ENCODE measurements at places on chromosomes 16 and 17.

- DNase-seq, result no peak
Measured at GRCh38 chr17:70622368-70623260, 453.3 kb downstream of the KCNJ2 start.

GRCh38 chr17:59695945-59696681, 11.1 kb downstream of the PTRH2 start:
- DNase-seq, result no peak

DNA sequence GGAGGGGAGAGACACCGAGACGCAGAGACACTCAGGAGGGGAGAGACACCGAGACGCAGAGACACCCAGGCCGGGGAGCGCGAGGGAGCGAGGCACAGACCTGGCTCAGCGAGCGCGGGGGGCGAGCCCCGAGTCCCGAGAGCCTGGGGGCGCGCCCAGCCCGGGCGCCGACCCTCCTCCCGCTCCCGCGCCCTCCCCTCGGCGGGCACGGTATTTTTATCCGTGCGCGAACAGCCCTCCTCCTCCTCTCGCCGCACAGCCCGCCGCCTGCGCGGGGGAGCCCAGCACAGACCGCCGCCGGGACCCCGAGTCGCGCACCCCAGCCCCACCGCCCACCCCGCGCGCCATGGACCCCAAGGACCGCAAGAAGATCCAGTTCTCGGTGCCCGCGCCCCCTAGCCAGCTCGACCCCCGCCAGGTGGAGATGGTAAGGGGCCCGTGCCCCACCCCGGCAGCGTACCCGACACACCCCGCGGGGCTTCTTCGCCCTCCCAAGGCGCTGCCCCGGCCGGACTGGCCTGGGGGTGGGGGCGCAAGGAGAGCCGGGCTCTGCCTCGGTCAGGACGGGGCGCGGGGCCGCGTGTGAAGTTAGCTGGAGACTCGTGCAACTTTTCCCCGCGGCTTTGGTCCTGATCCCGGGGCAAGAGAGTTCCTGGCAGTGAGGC, 427 bp downstream of the PPP1R1B start:
- no peak for DNase-seq

DNA sequence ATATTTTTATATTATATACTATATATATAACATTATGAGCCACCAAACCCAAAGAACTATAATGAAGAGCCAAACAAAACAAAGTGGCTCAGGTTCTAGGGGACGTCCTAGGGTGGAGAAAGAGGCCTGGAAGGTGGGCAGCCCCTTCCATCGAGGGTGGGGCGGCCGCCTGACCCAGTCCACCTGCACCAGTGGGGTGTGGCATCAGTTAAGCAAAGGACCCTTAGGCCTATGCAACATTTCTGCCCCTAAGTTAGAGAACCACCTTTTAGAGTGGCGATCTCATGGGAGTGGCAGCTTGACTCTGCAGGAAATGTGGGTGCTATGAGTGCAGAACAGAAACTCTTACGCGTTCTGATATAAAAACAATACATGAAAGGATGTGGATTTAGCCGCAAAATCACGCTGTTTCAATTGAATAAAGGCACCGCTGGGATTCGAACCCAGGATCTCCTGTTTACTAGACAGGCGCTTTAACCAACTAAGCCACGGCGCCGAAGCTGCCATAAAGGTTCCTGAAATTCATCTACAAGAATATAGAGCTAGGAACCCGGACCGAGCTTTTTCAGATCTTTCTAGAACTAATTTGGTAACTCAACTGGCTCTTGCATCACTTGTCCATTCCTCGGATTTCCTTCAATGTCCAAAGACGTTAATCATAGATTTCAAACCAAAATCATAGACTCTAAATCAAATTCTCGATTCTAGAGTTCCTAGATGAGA, 15.6 kb upstream of the AURKB start:
- DNase-seq, result no peak

DNA sequence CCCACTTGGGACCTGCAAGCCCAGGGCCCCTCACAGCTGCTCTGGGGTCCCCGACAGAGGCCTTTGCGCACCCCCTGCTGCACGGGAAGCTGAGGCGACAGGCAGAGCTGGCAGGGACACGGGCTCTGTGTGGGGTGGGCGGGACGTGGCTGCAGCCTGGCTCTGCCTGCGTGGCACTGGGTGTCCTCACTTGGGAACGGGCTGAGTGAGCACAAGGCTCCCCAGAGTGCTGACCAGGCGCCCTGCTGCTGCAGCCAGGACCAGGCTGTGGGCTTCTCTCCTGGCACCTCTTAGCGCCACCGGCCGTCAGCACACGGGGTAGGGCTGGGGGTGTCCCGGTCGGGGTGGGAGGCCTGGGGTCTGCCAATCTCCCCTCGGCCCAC, 6.6 kb downstream of the C1QTNF8 start:
- no peak for DNase-seq

DNA sequence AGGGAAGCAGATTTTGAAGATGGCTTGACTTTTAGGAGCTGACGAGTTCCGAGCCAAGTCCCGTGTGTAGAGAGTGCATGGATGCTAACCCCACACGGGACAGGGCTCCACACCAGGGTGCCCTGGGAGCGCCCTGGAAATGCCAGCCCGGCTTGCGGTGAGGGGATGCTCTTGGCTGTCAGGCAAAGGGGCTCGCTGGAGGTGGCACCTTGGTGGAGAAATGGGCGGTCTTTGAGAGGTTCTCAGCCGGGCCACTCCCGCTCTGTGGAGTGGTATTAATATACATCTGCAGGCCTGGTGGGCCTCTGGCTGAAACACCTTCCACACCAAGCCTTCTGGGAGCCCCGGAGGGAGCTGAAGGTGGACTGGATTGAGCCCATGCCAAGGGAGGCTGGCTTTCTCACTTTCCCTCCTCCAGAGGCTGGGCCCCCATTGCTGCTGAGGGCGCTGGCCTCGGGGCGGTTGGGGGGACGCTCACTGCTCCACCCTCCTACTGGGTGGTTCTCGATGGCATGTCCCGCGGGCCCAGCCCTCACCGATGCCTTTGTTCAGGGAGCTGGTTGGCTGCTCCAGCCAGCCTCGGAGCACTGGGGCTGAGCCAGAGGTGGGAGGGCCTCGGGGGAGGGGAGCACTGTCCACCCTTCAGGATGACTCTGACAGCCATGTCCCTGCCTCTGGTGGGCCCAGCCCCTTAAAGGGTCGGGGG, 210.3 kb downstream of the NTN1 start:
- no peak for DNase-seq

GRCh38 chr16:62077998-62078397, 41.8 kb upstream of the CDH8 start:
- no peak for DNase-seq

- no peak for DNase-seq
Measured at GRCh38 chr17:15245054-15245453, 20.1 kb downstream of the PMP22 start.

GRCh38 chr16:1309888-1310831, 724 bp downstream of the UBE2I start:
- no peak for DNase-seq

All from keratinocyte (primary cell).